ENCODE measurements at places on chromosomes 4 and X. TPM values are rescaled to one million over a fixed set of nuclear protein-coding genes. Genes with fewer than 3 reads are reported as not detected.

MBNL3 gene
- 3.4 TPM for polyA plus RNA-seq

PGAM4 gene
- polyA plus RNA-seq = 0.08 TPM

RTL5 gene
- 3.8 TPM for polyA plus RNA-seq

MUC7 gene
- not detected for polyA plus RNA-seq

F8A2 gene
- not detected for polyA plus RNA-seq

NAT8L gene
- polyA plus RNA-seq = 0.05 TPM

CEP44 gene
- 7.9 TPM for polyA plus RNA-seq

DCAF4L1 gene
- polyA plus RNA-seq = 0.14 TPM

MFAP3L gene
- polyA plus RNA-seq = 1.4 TPM

FGD1 gene
- 1.4 TPM for polyA plus RNA-seq

GUCY1A1 gene
- polyA plus RNA-seq = 8.2 TPM

WDR17 gene
- 0.81 TPM for polyA plus RNA-seq

RNF128 gene
- 7.4 TPM for polyA plus RNA-seq

SMIM31 gene
- polyA plus RNA-seq = 1.0 TPM

NPY1R gene
- 0.07 TPM for polyA plus RNA-seq

ELOVL6 gene
- polyA plus RNA-seq = 5.5 TPM

AP1AR gene
- 16.0 TPM for polyA plus RNA-seq

SORBS2 gene
- polyA plus RNA-seq = 11.2 TPM

CSN1S1 gene
- not detected for polyA plus RNA-seq

NAAA gene
- 47.3 TPM for polyA plus RNA-seq

SPOCK3 gene
- polyA plus RNA-seq = 0.31 TPM

HTR2C gene
- not detected for polyA plus RNA-seq

GLUD2 gene
- polyA plus RNA-seq = 0.61 TPM

NHS gene
- 0.93 TPM for polyA plus RNA-seq

XK gene
- polyA plus RNA-seq = 0.86 TPM

CXorf49 gene
- polyA plus RNA-seq = not detected

GLRA2 gene
- not detected for polyA plus RNA-seq
